ENCODE measurements at places on chromosomes 2 and 18.

DNA sequence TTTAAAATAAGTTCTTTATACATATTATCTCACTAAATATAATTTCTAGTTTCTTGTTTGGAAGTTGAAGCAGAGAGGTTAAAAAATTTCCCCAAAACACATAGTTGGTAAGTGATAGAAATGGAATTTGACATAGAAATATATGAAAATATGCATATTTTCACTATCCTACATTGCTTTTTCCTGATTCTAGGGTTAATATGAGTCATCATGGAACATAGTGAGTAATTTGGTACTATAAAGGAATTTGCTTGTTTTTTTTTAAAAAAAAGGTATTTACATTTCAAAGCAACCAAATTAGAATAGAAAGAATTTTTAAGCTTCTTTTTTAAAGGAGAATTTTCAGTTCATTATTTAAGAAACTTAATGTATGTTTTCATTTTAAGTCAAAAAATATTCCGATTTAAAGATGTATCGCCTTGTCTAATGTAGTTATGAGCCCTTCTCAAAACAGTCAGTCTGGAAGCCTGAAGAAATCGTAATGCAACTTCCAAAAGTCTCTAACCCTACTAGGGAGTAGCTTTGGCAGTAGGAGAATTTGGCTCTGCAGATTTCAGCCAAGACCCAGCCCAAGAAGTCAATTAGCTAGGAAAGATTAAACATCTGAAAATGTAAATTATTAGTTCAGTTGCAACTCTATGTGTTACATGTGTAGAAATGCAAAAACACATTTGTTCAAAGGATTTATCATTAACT, 147.3 kb downstream of the RDH14 start:
- DNase-seq, result no peak

GRCh38 chr2:235611756-235612155, 117.9 kb downstream of the AGAP1 start:
- DNase-seq, result no peak

DNA sequence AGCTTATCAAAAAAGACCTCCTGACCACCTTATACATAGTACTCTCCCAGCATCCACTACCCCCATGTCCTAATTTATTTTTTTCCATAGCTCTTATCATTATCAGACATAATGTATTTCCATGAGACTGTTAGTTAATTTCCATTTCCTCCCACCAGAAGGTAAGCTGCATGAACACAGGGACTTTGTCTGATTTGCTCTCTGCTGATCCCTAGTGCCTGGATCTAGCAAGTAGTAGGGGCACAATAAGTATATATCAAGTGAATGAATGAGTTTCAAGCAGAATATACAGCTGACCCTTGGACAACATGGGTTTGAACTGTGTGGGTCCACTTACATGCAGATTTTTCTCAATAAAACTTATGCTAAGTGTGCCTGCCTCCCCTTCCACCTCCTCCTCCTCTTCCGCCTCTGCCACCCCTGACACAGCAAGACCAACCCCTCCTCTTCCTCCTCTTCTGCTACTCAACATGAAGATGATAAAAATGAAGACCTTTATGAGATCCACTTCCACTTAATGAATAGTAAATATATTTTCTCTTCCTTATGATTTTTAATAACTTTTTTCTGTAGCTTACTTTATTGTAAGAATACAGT, 53.8 kb downstream of the CTAGE1 start:
- DNase-seq, result no peak

DNA sequence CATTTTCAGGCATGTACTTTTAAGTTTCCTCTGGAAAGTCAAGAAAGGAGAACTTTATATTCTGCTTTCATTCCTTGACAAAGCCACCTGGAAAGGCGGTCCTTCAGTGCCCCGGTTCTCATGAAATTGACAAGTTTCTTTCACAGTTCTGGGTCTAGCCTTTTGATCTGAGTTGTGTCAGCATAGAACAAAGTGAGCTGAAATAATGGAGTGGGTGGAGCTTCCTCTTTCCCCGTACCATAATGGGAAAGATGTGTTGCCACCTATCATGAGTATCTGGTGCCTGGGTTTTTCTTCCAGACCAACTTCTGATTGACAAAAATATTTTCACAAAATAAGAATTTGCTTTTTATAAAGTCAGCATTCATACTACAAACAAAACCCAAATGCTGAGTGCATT, 49.3 kb downstream of the PTRHD1 start:
- peak; percentile 75 for DNase-seq

DNA sequence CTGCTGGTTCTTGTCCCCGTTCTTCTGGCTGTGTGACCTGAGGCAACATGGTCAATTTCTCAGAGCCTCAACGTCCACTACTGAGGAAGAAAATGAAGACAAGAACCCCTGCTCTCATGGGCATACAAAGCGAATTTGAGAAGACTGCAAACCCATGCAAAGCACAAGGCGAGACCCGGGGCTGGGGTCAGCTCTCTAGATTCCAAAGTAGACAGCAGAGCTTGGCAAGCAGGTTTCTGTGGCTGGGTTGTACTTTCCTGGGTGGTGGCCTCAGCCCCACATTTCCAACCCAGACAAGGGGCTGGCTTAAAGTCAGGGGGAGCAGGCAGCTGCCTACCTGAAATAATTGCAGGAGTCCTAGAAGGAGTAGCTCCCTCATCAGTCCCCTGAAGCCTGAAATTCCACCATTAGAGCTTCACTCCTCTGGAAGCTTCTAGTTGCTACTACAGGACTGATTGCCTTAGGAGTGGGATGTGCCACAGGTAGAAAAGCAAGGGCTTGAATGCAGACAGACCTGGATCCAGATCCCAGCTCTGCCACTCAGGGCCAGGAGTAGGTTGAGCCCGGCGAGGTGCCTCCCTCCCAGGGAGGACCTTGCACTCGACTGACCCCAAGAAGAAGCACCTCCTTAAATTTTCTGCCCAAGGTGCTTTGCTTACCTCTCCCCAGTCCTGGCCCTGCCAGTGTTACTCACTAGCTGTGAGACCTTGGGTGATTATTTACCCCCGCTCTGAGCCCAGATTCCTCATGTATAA, 127.6 kb downstream of the CLIP4 start:
- DNase-seq, result no peak

DNA sequence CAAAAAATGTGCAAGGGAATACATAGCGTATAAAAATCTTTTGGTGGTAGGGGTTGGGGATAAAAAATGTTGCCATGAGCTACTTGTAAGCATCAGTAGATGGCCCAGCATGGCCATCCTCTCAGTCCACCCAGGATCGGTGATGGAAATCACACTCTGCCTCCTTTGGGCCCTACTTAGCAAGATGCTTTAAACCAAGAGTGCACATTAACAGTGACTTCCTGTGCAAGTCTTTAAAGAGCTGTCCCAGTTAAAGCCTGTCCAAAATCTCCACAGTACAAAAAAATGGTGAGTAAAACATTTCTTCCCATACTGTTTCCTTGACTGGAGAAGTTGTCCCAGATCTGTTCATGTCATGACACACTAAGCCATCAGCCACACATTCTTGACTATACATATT, 18.0 kb downstream of the ANKRD44 start:
- no peak for DNase-seq

GRCh38 chr2:158138255-158138654, 36.6 kb downstream of the UPP2 start:
- peak; percentile 25 for DNase-seq

- no peak for DNase-seq
Observed at GRCh38 chr2:112488201-112488600, 6.2 kb downstream of the TTL start.

- no peak for DNase-seq
Observed at GRCh38 chr2:235852526-235852920, 315.7 kb downstream of the GBX2 start.

GRCh38 chr2:238299803-238300202, 11.4 kb upstream of the PER2 start:
- no peak for DNase-seq

GRCh38 chr2:37625796-37626571, 45.5 kb downstream of the CDC42EP3 start:
- DNase-seq, result peak; percentile 70

DNA sequence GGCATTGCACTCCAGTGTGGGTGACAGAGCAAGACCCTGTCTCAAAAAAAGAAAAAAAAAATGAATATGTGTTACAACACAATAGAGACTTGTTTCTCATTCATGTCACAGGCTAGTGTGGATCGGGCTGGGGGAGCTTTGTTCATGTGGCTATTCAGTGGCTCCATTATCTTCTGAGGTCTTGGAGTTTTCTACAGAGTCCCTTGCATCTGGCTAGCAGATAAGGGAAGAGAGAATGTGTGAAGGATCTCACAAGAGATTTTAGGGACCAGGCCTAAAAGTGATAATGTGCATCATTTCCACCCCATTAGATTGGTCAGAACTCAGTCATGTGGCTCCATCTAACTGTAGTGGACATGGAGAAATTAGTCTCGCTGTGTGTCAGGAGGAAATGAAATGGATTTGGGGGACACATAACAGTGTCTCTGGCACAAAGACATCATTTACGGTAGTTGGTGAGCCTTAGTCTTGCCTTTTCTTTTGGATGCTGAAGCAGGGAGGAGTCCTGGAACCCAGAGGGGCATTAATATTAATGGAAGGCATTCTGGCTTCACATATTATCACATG, 32.4 kb upstream of the CASP10 start:
- DNase-seq, result no peak

DNA sequence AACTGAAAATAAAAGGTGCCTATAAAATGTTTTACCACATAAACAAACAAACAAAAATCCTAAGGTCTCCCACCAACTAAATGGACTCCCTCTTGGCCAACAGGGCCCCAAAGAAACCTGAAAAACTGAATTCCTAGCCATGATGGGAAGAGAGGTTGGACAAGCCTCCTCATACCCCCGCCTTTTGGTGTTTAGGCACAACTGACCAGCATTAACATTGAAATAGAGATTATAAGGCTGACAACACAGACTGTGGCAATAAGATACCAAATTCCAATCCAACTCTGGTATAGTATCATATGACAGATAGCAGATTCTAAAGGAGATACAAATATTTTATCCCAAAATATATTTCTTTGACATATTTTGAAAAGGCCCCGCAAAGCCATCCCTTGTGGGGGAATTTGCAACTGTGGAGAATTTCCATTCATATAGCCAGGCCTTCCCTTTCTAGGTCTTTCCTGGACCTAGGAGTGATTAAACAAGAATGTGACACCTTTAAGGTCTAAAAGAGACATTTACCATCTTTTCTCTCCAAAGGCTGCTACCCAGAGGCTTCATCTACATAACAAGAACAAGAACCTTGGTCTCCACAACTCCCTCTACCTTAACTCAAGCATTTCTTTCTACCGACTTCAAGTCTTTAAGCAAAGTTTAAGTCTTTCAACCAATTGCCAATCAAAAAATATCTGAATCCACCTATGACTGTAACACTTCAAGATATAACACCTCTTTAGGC, 80.0 kb downstream of the CHN1 start:
- DNase-seq, result no peak

DNA sequence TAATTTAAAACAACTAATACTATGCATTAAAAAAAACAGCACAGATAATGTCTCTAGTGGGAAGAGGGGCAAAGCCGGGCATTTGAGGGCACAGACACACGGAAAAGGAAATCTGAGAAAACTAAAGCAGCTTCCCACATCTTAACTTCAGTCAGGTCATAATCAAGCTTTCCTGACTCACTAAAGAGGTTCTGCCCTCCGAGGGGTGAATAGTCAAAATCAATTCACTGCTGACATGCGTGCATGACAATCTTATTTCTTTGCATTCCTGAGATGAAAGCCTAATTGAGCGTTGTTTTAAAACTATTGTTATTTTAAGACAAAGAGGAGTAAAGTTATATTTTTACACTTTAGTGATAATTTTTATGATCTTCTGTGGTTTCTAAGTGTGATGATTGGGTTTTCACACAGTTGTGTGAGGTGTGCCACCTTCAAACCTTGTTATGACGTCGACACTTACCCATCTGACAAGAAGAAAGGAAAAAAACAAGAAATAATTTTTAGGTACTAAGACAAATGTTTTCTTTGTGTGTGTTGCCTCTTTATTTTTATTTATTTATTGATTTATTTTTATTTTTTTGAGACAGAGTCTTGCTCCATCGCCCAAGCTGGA, 90.9 kb downstream of the GATA6 start:
- DNase-seq, result no peak

DNA sequence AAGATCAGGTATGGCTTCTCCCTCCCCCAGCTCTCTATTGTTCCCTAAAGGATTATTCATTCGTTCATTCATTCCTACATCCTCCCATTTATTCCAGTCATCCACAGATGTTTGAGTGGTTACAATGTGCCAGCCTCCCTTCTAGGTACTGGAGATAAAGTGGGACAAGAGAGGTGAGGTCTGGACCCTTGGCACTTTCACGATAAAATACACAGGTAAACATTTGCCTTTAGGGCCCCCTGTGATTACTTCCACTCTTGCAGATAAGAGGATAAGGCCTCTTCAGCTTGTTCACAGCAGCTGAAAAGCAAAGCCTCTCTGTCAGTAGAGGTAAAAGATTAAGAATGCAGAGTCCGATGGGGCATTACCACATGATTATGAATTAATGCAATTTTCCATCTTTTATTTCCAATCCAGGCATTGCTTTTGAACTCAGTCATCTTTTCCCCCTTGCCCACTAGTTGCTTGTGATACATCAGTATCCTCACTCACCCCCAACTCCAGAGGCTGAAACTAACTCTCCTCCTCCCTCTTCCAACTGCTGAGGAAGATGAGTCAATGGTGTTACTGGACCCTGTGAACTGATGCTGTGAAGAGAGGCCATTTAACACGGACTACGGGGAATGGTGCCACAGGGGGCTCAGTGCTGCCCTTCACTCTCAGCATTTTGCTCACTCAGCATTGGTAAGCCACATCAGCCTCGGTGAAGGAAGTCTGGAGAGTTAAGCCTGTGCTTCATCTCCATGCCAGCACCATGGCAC, 1.1 kb upstream of the DPP4 start:
- no peak for DNase-seq

DNA sequence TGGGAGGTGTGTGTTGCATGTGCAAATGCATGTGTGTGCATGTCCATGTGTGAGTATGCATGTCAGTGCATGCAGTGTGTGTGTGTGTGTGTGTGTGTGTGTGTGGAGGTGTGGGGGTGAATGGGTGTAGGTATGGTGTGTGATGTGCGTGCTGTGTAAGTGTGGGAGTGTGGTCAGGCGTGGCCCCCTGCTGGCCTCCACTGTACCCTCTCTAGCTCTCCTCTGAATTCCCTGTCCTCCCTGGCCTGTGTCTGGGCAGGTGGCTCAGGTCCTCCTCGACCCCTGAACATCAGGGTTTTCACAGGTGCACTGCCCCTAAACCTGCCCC, 230.2 kb downstream of the CELF4 start:
- DNase-seq, result no peak

- no peak for DNase-seq
Observed at GRCh38 chr2:120818441-120818920, 82.8 kb downstream of the GLI2 start.

- DNase-seq, result no peak
Observed at GRCh38 chr2:105297216-105297615, 32.3 kb downstream of the TGFBRAP1 start.

DNA sequence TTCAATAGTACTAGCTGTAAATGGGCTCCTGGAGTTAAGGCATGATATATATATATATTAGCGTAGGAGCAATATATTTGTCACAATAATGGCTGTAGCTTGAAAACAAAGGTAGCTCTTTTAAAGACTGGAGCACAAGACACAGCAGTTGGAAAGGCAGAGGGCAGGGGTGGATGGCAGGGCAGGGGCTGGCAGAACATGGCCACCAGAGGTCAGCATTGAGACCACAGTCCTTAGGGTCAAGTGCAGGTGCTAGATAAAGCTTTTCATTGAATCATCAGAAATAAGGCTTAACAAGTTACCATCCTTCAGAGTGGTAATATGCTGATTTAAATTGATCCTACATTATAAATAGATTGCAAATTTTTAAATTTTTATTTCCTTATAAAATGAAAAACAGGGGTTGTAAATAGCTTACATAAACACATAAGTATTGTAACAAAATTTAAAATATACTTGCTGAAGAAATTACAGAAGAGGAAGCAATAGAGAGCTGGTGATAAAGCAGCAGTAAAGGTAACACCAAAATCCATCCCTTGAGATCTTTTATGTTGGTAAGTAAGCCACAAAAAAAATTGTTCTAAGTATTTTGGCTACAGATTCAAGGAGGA, 161.2 kb upstream of the PIEZO2 start:
- peak; percentile 57 for DNase-seq

Measured in suppressor macrophage (primary cell).